ENCODE measurements at places on chromosomes 7 and 10.

DNA sequence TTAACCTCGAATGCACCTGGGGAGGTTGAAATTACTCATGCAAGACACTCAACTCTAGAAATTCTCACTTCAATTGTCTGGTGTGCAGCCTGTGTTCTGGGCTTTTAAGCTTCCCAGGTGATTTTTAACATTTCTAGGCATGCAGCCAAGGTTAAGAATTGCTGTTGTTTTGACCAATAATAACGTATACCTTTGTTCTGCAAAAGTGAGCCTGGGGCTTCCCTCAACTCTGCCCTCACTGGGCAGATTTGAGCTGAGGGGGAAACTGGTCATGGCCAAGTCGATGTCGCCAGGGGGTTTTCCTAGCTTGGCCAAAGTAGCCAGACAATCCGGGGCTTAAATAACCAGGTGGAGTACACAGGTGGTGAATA is 568 bp downstream of the PRSS2 start:
- no peak for DNase-seq

DNA sequence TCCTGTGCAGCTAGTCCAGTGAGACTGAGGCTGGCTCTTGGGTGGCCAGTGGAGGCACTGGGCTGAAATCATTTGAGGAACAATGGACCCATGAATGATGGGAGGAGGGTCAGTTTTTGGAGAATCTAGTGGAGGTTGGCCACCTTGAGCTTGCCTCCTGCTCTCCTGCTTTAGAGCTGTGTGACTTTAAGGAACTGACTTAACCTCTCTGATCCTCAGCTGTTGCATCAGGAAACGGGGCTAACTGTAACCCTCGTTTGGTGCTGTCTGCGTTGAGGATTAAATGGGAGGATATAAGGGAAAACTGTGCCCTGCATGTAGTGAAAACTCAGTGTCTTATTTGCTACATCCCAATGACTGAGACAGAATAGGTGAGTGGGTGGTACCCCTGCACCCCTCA is 115.4 kb upstream of the PPIF start:
- DNase-seq = no peak

- no peak for DNase-seq
Measured at GRCh38 chr10:48729941-48730457, 45.3 kb downstream of the WDFY4 start.

DNA sequence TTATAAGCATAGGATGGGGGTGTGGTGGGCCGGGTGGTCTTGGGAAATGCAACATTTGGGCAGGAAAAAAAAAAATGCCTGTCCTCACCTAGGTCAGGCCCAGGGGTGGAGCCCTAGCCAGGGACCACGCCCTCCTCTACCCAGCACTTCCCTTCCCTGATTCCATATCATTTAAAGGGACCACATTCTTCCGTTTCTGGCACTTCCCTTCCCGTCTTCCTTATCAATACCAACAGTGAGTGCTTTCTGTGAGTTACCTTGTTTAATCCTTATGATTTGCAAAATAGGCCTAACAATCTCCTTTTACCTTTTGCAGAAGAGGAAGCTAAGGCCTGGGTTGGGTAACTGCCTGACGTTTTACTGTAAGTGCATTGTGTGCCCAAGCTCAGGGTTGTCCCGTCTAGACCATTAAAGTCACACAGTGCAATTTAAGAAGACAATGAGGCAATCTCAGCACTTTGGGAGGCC is 16.7 kb upstream of the C10orf95 start:
- DNase-seq = no peak

GRCh38 chr7:116561697-116562483 is 37.1 kb downstream of the CAV1 start:
- no peak for DNase-seq

GRCh38 chr7:73894733-73895551 is 34.0 kb downstream of the TMEM270 start:
- DNase-seq = no peak

DNA sequence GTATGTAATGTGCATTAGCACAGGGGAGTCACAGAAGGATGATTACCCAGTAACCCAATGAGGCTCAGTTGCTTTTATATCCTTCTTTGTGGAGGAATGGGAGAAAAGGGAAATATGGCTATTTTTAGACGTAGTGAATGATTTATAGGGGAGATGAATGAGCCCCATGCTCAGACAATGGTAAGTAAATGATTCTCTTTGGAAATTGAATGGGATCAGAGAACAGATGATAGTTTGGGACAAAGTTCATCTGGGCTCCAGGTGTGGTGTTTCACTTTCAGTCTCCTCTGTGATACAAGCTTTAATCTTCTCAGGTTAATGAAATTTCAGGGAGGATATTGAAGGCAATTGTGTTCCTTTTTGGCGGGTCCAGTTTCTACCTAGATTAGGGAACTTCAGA is 63.0 kb upstream of the MPP7 start:
- DNase-seq = no peak

DNA sequence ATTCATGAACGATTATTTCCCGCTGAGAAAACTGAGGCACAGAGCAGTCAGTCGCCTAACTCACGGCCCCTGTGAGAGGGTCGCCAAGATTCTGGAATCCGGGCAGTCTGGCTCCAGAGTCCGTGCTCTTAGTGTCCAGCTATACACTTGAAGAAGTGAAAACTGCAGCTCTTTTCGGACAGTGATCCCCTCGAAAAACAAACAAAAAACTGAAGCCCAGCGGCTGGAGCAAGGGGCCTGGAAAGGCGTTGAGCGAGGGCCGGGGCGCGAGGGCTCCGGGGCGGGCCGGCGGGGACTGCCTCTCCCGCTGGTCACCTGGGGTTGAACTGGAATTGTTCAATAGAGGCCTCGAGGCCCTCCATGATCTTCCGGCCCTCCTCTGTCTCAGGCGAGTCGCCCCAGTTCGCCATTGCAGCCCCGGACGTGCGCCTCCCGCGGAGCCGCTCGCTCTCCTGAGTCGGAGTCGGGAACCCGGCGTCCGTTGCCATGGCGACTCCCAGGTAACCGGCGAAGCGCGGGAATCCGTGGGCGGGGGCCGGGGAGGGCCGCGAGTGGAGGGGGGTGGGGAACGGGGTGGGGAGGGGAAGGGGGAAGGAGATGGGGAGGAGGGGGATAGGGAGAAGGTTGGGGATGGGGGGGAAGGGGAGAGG is 881 bp downstream of the C10orf67 start:
- no peak for DNase-seq

- DNase-seq = no peak
Measured at GRCh38 chr10:14684354-14684753, 90.3 kb downstream of the FAM107B start.

GRCh38 chr10:67925449-67926005 is 41.1 kb downstream of the SIRT1 start:
- DNase-seq = no peak

- no peak for DNase-seq
Measured at GRCh38 chr7:105673367-105674084, 92.2 kb upstream of the EFCAB10 start.

DNA sequence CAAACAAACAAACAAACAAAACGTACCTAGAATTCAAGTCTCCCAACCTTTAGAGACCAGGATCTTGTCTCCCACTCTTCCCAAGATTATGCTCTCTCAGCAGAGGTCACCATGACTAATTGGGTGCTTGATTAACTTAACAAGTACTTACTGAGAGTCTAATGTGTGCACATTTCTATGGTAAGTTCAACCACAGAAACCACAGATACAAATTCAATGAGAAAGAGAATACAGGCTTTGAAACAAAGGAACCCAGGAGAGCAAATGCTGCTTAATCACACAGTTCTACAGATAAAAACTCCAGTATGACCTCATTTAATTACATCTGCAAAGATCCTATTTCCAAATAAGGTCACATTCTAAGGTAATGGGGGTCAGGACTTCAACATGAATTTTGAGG is 142.8 kb downstream of the DNAJC1 start:
- no peak for DNase-seq

DNA sequence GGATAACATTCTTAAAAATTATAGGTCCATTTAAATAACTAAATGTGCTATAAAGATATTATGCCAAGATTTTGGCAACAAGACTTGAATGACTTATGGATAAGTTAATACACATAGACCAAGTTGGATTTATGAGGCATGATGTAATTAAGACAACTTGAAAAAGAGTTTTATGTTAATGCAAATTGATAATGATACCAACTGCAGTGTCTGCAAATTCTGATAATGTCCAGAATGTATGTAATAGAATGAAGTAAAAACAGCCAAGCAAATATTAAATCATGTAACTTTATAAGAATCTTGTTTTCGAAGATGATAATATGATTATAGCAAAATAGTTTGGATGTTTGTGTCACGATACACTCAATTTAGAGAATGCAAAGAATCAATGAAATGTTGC is 868.3 kb downstream of the DNAJB9 start:
- no peak for DNase-seq

- no peak for DNase-seq
Measured at GRCh38 chr10:100901051-100901450, 11.7 kb upstream of the SLF2 start.

- no peak for DNase-seq
Measured at GRCh38 chr7:81407094-81407493, 362.8 kb downstream of the HGF start.

GRCh38 chr10:93746844-93747284 is 10.9 kb upstream of the LGI1 start:
- no peak for DNase-seq

- no peak for DNase-seq
Measured at GRCh38 chr7:82049891-82050533, 280.2 kb upstream of the HGF start.

GRCh38 chr10:121426307-121426706 is 171.9 kb downstream of the FGFR2 start:
- no peak for DNase-seq

GRCh38 chr7:104946338-104946737 is 67.7 kb upstream of the KMT2E start:
- no peak for DNase-seq

DNA sequence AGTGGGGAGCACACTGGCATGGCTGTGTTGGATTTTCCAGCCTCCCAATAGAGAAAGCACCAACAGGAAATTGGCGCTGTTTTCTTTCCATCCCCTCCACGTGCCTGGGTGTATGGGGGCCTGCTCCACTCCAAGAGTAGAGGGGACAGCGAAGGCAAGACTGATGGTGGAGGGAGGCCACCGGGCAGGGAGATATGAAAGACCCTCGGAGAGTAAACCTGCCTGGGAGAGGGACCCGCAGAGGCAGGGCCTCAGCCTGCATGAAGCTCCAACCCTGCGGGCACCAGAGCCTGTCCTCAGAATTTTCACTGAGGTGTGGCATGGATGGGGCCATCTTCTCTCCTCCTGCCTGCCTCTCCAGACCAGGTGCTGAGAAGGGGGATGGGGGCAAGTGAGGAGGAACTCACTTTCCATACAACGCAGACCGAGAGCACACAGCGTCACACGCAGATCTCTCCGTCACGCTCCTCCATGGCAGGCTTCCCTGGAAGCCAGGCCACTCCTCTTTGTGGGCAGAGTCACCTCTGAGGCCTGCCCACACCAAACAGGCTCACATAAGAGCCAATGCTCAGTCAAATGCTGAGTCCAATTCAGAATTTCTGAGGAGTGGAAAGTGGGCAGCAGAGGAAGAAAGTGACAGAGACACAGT is 18.8 kb downstream of the ANXA11 start:
- no peak for DNase-seq

GRCh38 chr7:129376076-129376777 is 58.0 kb upstream of the STRIP2 start:
- DNase-seq = no peak

GRCh38 chr7:41116817-41117216 is 586.1 kb downstream of the INHBA start:
- peak; percentile 8 for DNase-seq

- no peak for DNase-seq
Measured at GRCh38 chr10:117967149-117967650, 79.5 kb downstream of the RAB11FIP2 start.

- no peak for DNase-seq
Measured at GRCh38 chr10:95356-96115, 39.7 kb upstream of the ZMYND11 start.

GRCh38 chr10:101839416-101840063 is 4.1 kb downstream of the KCNIP2 start:
- DNase-seq = no peak

- DNase-seq = peak; percentile 32
Measured at GRCh38 chr10:63819753-63820329, 298.6 kb downstream of the REEP3 start.

- DNase-seq = no peak
Measured at GRCh38 chr7:44147026-44147991, 6.2 kb upstream of the MYL7 start.

All from SK-N-MC (cell line).